ENCODE measurements at places on chromosomes 6 and 20.

DNA sequence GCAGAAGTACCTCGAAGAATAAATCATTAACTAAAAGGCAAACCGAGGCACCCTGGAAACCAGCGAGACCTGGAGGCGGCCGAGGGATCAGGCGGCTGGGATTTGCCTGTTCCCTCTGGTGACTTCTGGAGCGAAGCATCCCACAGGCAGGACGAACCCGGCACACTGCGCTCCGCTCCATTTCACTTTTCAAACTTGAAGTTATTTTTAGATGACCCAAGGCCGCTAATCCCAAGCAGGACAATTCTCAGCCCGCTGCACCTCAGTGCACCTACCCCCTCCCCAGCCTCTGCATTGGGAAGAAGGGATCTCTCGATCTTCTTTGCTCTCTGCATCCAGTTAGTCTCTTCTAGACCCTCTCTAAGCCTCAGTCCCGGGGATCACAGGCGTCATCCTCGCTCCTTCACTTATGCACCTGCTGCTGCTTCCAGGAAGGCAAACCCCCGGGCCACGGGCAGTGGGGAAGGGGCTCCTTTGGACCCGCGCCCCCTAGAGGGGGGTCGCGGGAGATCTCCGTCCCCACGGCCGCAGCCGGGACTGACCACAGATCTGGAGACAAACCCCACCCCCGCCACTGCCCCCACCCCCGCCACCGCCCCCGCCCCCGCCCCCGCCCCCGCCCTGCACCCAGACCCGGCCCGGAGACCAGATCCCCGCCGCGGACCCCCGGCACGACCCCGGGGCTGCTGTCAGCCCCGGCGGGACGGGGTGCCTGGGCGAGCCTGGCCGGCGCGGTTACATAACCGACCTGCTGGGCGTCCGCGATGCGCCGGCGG is 636 bp downstream of the RCAN2 start:
- peak; percentile 54 for DNase-seq

- DNase-seq = no peak
Observed at GRCh38 chr6:168468045-168468444, 27.1 kb downstream of the SMOC2 start.

GRCh38 chr6:157764178-157765068 is 58.6 kb upstream of the SNX9 start:
- no peak for DNase-seq

- no peak for DNase-seq
Observed at GRCh38 chr20:63968928-63969760, 586 bp downstream of the ZNF512B start.

GRCh38 chr20:15976047-15976736 is 597.1 kb downstream of the KIF16B start:
- peak; percentile 79 for DNase-seq

DNA sequence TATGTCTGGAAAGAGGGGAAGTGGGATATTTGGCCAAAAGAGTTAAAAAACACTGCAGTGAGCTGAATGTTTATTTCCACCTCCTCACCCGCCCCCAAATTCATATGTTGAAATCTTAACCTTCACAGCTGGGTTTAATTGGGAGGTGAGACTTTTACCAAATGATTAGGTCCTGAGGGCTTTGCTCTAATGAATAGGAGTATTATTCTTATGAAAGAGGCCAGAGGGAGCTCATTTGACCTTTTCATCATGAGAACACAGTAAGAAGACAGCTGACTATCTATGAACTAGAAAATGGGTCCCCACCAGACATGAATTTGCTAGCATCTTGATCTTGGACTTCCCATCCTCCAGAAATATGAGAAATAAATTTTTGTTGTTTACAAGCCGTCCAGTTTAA is 1028.9 kb downstream of the PHF3 start:
- DNase-seq = no peak

- DNase-seq = no peak
Observed at GRCh38 chr20:23344336-23344735, 6.3 kb upstream of the NXT1 start.

- DNase-seq = no peak
Observed at GRCh38 chr20:57071954-57072583, 194.4 kb downstream of the BMP7 start.

DNA sequence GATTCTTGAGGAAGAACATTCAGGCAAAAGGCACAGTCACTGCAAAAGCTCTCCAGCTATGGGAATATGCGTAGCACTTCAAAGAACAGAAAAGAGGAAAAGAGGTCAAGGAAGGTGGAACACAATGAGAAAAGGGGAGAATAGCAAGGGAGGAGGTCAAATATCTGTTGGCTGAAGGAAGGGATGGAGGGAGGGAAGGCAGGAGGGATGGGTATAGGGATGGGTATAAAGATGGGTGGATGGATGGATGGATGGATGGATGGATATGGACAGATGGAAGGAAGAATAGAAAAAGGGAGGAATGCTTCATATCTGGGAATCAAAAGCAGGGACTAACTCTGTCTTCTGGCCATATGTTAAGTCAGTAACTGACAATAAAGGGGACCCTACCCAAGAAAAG is 164.2 kb upstream of the TOP1 start:
- DNase-seq = no peak

DNA sequence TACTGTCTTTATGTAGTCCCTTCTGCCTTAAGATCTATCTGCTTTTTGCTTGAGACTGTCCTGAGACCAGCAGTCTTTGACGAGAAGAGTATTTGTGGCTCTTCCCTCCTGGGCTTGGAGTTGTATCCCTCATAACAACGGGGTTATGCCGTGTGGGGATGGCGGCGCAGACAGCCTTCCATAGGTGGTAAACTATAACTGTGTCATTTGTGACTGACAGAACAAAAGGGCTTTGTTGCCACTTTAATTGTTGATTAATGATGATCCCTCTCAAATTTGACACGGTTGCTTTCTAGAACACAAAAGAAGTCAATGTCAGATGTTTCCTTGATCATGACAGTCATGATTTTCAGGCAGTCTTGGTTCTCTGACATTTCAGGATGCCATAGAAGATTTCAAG is 196.6 kb downstream of the JARID2 start:
- DNase-seq = peak; percentile 33

DNA sequence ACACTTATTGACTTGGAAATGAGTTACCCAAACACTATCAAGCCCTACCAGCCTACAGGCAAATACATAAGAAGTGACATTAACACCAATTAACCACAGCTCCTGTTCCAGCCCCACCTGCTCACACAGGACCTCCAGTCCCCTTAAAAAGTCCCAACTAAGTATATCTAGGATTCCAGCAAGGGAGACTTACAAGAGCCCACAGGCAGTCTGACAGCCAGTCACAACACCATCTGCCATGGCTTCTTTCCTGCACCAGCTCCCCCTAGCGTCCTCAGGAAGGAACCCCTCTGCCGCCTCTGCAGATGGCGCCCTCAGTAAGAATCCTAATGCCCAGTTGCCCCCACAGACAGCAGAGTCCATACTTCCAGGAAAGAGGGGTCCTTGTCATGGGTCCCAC is 122.1 kb downstream of the HIVEP2 start:
- DNase-seq = peak; percentile 96

GRCh38 chr6:166861304-166861703 is 95.0 kb downstream of the RNASET2 start:
- DNase-seq = no peak

- peak; percentile 76 for DNase-seq
Observed at GRCh38 chr6:28212510-28213212, 12.4 kb upstream of the ZSCAN9 start.

GRCh38 chr6:36985417-36985807 is 584 bp downstream of the MTCH1 start:
- DNase-seq = peak; percentile 51

- DNase-seq = no peak
Observed at GRCh38 chr6:111428811-111429210, 54.2 kb downstream of the REV3L start.

DNA sequence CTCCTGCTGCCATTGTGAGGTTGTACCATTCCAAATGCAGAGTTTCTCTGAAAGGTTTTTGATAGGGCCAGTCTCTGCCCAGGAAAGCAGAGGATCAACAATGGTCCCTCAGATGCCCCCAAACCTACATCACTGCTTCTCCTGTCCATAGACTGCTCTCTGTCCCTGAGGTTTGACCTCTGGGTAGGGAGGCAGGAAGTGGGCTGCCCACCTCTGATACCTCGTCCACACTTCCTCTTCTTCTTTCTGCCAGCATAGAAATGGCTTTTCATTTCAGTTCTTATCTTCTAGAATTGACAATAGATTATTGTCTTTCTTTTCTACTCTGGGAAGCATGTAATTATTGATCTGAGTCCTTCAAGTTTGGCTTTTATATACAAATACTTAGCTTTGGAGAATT is 170.6 kb downstream of the TRMT11 start:
- no peak for DNase-seq

- DNase-seq = no peak
Observed at GRCh38 chr6:33856655-33857054, 52.9 kb upstream of the MLN start.

DNA sequence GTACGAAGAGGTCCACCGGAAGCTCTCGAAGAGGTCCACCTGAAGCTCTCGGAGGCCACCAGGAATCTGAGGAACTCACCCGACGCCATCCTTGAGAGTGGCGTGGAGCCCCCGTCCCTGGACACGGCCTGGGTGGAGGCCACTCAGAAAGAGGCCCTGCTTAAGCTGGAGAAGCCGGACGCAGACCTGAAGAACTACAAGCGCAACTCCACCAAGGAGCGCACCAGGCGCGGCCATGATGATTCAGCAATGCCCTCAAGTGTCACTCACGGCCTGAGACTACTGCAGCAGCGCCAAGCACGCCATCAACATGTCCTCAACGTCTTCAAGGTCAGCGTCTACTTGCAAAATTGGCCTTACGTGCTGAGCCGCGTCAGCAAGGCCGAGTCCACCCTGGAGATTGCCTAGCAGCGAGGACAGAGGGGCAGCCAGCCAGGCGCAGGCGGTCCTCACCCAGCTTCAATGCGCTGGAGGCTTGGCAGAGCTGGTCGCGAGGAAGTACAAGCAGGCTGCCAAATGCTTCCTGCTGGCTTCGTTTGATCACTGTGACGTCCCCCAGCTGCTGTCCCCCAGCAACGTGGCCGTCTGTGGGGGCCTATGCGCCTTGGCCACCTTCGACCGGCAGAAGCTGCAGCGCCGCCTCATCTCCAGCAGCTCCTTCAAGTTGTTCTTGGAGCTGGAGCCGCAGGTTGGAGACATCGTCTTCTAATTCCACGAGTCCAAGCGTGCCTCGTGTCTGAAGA is 7.7 kb upstream of the GJA10 start:
- no peak for DNase-seq

- peak; percentile 94 for DNase-seq
Observed at GRCh38 chr6:29627755-29628418, 5.1 kb downstream of the GABBR1 start.

GRCh38 chr6:87382861-87383260 is 24.9 kb upstream of the CFAP206 start:
- DNase-seq = no peak

- peak; percentile 26 for DNase-seq
Observed at GRCh38 chr20:46857061-46857831, 37.4 kb upstream of the EYA2 start.

GRCh38 chr6:5335020-5335419 is 73.7 kb downstream of the FARS2 start:
- no peak for DNase-seq

DNA sequence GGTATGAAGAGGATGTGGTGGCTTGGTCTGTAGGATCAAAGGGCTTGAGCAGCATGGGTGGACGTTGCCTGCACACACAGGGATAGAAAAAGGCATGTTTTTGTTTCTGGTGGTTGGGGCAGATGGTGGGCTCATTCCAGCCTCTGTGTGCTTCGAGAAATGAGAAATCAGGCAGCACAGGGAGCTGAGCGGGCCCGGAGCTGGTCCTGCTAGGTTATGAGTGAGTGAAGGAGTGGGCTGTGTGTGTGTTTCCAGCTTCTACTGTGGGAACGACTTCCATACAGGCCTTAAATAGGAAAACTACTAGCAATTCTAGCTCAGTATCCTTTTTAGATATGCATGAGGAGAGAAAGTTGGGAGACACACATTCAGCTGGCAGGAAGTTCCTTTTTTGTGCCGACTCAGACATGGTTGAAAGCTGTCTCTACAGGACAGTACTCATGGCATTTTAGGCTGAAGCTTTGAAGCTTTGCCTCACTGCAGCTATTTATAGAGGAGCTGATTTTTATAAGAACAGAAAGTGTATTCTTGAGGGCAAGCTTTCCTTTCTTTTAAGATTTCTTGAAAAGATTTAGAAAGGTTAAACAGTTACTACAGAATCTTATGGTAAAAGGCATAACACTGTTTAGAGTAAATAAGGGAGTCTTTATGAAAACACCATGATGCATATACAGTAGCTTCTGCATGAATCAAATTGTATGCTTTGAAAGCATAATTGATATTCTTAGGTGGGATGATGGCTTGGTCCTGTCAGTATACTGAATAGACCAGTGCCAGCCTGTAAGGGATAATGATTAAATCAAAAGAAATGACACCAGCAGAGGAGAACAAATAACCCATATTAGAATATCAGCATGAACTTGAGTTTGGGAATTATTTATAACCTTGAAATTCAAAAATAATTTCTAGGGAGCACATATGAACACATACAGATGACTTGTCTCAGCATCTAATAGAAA is 104.0 kb upstream of the MAN1A1 start:
- DNase-seq = no peak

DNA sequence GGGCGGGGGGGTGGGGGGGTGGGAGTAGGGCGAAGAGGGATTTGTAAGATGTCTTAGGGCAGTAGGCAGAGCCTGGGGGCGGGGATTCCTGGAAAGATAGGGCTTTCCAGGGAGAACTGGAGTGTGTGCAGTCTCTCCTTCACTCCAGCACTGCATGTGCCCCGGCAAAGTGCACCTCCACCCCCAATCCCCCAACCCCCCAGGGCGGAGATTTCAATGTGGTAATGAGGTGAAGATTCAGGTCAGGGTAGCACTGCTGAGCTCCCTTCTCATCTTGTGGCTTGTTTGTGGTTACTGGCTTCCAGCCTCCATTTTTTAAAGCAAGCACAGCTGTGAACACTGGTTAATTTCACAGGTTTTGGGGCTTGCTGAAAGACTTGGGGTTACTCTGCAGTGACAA is 5.9 kb downstream of the TMEM239 start:
- no peak for DNase-seq

GRCh38 chr6:17172836-17173470 is 71.1 kb downstream of the STMND1 start:
- DNase-seq = no peak

- DNase-seq = peak; percentile 92
Observed at GRCh38 chr6:111565326-111566221, 40.1 kb downstream of the TRAF3IP2 start.

- no peak for DNase-seq
Observed at GRCh38 chr6:119071576-119071975, 6.9 kb downstream of the FAM184A start.

GRCh38 chr6:126628125-126628524 is 288.2 kb downstream of the CENPW start:
- DNase-seq = peak; percentile 33

DNA sequence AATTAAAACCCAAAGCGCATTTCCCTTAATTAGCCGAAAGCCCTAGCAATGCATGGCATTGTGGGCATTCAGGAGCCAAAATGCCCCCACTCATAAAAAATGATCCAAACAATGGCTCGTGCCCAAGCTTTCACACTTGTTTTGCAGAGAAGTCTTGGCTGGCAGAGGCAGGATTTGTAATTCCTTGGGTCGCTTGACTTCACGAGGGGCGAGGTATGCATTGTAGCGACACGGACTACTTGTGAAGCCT is 613 bp upstream of the SASH1 start:
- DNase-seq = no peak

GRCh38 chr6:45619211-45619760 is 241.6 kb upstream of the SUPT3H start:
- DNase-seq = no peak

GRCh38 chr6:71088166-71088565 is 131.3 kb upstream of the B3GAT2 start:
- DNase-seq = peak; percentile 23
